Motor neuron (in vitro differentiated cells): ENCODE measurements at places on chromosomes 2 and 18. TPM values are rescaled to one million over a fixed set of nuclear protein-coding genes. Genes with fewer than 3 reads are reported as not detected.

GRCh38 chr18:26642440-26643348 is 94.3 kb upstream of the KCTD1 start:
- no peak for ATAC-seq

GRCh38 chr2:102063941-102064678 is 72.3 kb downstream of the IL1R2 start:
- peak; percentile 98 for ATAC-seq

DNA sequence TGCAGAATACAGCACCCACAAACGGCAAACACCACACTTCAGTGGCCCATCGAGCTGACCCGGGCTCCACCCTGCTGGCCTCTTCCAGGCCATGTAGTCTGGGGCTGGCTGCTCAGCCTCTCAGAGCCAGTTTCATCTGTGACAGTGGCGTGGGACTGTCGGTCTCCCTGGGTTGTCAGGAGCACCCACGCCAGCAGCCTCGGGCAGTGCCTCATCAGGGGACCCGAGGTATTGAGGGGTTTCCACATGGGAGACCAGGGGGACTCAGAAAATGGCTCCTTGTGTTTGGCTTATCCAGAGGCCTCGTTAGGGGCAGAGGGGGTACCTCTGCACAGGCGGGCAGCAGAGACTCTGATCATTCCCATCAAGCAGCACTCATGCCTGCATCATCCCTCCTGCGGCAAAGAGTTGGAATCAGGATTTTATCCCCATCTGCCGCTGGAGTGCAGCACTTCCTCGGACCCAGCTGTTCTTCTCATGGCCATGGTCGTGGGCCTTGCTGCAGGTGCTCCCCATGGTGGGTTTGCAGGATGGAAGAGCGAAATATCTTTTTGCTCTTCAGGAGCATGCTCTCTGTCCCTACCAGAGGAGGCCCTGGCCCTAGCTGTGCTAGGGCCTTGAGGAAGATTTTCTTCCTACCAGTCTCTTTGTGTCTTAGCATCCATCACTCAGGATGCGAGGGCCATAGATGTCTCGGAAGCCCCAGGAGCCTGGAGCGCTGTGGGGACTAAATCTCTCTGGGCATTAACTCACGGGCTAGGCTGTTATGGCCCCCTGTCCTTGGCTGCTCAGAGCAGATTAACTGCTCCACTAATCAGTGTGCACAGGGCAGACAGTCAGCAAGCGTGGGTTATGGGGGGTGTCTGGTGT is 100.8 kb downstream of the CLIP4 start:
- no peak for ATAC-seq

GRCh38 chr2:148006249-148007007 is 14.1 kb downstream of the ORC4 start:
- ATAC-seq = no peak

DNA sequence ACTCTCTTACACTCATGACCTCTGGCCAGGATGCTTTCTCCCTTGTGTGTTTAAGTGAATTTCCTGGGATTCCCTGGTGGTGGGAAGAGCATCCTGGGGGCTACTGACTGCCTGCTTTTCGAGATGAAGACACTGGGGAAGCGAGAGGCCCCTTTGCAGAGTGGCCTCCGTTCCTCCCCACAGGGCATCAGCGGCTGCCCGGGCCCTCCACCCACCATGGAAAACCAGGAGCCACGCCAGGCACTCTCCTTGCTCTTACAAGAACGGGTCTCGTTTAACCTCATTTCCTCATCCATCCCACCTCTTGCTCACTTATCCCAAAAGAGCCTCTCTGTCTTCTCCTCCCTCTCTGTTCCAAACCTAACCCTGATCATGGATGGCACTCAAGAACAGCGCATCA is 17.8 kb downstream of the CHST10 start:
- ATAC-seq = no peak

DNA sequence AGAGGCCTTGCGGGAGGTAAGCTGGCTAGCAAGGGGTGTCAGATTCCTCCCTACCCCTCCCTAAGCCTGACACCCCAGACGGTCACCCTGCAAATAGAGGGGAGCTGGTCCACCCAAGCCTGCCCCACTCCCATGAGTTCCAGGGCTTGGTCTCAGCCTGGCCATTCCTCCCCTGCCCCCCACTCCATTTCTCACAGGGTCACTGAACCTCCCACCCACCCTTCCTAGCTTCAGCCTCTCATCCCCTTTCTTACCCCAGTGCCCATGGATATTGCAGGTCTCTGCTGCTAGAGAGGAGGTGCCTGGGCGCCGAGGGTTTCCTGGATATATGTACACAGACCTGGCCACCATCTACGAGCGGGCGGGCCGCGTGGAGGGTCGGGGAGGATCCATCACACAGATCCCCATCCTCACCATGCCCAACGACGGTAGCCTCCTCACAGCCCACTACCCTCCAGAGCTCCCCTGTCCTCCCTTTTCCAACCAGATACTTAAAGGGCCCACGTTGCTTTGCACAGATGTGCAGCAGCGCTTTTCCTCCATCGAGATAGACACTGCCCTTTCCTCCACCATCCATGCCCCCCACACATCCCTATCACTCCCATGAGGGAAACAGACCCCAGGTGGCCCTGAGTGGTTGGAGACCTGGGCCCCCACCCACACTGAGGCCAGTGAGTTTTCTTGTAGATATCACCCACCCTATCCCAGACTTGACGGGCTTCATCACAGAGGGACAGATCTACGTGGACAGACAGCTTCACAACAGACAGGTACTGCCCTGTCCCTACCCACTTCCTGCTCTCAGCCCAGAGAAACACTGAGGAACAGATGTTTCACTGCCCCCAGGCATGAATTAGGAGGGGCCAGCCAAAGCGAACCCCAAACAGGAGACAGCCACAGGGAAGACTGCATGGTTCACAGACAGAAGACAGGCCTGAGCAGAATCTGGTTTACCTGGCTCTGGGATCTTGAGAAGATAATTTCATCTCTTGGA is 15.2 kb upstream of the ANKRD53 start:
- ATAC-seq = no peak

The TAF4B gene
- 3.3 and 4.0 TPM in 2 replicates for total RNA-seq

The CCNT2 gene
- total RNA-seq = 39.4 and 49.4 TPM in 2 replicates
